CD8-positive, alpha-beta memory T cell (primary cell): ENCODE measurements at places on chromosomes 5 and 9.

GRCh38 chr5:100706776-100707175 lies 171.6 kb downstream of the FAM174A start:
- DNase-seq, result no peak

DNA sequence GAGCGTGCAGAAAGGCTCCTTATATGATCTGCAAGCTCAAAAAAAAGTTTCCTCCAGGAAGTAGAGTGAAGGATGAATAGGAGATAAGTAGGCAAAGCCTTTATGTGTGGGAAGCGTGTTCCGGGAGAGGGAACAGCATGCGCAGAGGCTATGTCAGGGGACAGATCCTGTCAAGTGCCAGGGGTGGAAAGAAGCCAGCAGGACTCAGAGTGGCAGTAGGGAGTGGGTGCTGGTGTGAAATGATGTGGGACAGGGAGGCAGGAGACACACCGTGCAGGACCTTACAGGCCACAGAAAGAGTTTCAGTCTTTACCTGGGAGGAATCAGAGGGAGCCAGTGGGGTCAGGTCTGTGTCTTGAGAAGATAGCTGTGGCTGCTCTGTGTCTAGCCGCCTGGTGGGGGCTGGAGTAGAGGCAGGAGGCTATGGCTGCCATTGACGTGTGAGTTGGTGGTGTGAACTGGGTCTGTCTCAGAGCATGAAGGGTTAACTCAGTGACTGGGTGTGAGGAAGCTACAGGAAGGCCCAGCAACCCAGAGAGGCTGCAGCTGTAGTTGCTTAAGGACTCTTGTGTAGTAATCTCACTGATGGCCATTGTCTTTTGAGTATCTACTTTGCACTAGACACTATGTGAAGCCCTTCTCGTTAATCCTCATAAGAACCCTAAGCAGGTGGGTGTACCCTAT lies 71.3 kb downstream of the PPARGC1B start:
- DNase-seq, result no peak

DNA sequence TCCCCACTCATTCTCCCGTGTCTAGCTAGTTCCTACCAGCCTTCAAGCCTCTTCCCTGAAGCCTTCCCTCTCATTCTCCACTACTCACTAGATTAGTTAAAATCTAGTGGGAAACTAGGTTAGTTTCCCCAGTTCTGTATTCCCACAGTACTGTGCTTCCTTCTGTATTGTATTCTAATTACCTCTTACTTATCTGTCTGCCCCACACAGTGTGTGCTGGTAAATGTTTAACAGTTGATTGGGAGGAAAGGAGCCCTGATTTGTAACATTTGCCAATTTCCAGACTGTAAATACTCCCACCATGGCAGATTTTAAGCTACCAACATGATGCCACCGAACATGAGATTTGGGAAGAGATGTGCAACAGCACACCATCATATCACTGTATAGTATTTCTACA lies 8.3 kb downstream of the KLHL3 start:
- DNase-seq, result no peak

DNA sequence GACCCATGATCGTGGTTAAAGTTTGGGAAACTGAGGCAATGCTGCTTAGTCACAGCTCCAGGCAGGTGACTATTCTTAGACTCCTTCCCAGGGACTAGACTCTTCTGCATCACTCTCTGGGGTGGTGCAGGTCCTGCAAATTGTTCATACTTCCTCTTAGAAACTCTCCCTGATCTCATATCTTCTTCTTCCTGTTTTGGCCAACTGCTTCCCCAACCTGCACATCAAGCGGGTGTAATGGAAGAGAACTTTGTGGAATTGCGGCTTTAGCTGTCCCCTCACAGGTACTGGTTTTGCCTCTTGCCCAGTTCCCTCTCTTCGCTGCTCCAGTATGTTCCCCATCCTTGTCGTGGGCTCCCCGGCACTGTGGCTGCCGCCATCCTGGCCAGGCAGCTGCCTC lies 111.5 kb upstream of the CTSL start:
- no peak for DNase-seq

GRCh38 chr9:73179589-73179988 lies 27.9 kb downstream of the ANXA1 start:
- DNase-seq, result no peak

DNA sequence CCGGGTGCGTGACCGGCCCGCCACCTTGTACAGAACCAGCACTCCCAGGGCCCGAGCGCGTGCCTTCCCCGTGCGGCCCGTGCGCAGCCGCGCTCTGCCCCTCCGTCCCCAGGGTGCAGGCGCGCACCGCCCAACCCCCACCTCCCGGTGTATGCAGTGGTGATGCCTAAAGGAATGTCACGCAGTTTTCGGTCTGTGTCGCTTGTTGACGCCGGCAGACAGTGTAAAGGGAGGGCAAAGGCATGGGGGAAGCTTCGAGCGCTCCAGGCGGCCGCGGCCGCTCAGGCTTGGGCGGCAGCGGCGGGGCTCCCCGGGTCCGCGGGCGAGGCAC lies 1.3 kb downstream of the LRRC26 start:
- DNase-seq, result no peak

DNA sequence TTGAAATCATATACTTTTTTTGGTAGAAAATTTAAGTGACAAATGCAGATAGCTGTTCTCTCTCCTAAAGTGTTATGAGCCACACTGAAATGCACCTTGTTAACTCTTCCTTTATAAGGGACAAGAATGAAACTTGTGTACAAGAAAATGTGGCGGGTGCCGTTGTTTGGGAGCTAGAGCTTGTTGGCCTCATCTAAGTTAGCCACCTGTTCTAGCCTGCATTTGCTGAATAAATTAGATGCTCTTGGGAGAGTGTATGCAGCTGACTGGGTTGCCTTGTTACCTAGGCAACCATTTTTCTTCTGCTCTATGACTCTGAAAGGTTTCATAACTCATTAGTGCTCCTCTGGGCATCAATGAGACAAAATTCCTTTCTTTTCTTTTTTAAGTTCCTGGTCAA lies 174.3 kb downstream of the TAF11L14 start:
- DNase-seq, result no peak

GRCh38 chr9:92444841-92445240 lies 20.6 kb upstream of the OMD start:
- no peak for DNase-seq

- no peak for DNase-seq
Observed at GRCh38 chr5:140361901-140362300, 1.9 kb downstream of the SLC4A9 start.

DNA sequence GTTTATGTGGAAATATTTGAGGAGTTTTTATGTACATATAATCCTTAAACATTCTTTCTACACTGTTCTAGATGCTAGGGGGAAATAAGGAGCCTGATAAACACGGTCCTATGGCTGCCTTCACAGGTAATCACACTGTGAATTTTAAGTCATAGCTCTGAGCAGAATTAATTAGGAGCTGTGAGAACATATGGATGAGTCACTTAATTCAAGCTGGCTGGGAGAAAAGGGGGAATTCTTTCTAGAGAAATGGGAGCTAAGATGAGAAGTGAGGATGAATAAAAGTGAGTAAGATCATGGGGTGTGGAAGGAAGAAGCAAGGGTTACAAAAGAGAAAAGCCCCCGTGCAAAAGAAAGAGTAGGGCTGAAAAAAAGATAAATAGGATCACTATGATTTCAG lies 290.8 kb downstream of the DNAH5 start:
- no peak for DNase-seq

- DNase-seq, result peak; percentile 80
Observed at GRCh38 chr9:120925535-120926396, 830 bp downstream of the TRAF1 start.

GRCh38 chr9:68562461-68562860 lies 21.8 kb upstream of the TMEM252 start:
- DNase-seq, result no peak

- DNase-seq, result peak; percentile 29
Observed at GRCh38 chr5:172150514-172151425, 37.3 kb downstream of the STK10 start.

GRCh38 chr9:16221822-16222547 lies 648.5 kb downstream of the BNC2 start:
- DNase-seq, result no peak

DNA sequence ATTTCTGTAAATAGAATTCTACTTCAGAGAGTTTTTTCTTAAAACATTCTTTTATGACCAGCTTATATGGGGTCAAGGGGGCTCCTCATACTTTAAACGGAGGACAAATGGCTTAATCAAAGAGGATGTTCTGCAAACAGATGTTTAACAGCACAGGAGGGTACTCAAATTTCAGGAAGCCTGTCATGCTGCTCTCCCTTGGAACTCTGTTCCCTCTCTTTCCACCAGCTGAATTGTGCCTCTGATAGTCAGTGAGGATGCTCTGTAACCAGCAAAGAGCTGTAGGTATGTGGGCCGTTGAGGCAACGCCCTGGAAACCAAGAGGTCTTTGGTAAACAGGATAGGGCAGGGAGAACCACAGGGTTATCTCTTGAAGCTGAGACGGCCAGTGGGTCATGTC lies 161.1 kb downstream of the C5orf15 start:
- DNase-seq, result no peak

DNA sequence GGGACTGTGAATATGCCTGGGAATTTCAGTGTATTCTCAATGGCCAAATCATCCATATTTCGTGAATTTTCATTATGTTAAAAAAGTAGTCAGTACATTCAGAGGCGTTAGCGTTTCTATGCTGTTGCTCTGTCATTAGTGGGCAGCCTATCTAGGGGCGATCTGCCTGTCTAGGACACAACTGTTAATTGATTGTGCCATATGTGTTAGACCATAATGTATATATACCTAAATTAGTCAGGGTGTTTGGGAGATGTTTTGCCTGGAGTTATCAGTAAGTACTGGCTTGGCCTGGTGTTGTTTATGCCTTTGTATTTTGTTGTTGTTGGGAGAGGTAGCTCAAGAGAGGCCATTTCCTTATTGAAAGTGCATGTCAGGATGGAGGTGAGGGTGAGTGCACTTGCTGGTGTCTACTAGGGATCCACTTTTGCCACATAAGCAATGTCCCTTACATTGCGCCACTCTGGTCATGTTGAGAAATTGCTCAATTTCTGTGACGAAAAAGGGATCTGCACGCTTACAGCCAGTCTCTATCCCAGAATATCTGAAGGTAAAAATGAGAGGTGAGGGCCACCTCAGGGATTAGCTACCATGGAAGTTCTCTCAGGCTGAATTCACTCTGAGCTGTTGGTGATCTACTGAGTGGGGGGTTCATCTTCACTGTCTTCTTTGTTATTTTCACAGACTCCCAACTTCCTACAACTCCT lies 123.3 kb downstream of the ST8SIA4 start:
- no peak for DNase-seq

DNA sequence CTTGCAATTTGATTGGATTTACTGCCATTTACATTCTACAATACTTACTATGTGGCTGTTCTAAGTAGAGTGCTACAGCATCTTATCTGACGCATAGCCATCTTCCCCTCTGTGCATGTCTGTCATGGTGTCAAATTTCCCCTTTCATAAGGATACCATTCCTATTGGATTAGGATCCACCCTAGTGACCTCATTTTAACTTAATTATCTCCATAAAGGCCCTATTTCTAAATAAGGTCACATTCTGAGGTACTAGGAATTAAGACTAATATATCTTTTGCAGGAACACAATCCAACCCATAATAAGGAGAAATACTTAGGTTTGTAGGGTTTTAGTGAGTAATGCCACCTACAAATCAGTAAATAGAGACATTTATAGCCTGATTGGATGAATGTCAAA lies 268.0 kb downstream of the ADAMTSL1 start:
- DNase-seq, result no peak

DNA sequence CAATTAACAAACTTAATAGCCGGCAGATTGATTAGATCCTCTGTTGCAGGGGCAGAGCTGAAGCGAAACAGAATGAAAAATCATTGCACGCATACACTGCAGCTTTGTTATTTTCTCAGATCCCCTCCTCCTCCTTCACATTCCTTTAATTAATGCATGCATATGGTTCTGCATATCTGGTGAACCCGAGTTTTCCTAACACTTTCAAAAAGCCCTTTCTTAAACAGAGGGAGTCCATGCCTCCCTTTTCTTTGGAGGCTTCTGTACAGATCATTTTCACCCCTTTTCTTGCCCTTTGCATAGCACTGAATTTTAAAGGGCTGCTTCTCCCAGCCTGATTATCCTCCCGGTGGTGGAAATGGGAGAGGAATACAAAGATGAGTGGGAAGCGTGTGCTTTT lies 136.6 kb upstream of the TBCA start:
- DNase-seq, result no peak

DNA sequence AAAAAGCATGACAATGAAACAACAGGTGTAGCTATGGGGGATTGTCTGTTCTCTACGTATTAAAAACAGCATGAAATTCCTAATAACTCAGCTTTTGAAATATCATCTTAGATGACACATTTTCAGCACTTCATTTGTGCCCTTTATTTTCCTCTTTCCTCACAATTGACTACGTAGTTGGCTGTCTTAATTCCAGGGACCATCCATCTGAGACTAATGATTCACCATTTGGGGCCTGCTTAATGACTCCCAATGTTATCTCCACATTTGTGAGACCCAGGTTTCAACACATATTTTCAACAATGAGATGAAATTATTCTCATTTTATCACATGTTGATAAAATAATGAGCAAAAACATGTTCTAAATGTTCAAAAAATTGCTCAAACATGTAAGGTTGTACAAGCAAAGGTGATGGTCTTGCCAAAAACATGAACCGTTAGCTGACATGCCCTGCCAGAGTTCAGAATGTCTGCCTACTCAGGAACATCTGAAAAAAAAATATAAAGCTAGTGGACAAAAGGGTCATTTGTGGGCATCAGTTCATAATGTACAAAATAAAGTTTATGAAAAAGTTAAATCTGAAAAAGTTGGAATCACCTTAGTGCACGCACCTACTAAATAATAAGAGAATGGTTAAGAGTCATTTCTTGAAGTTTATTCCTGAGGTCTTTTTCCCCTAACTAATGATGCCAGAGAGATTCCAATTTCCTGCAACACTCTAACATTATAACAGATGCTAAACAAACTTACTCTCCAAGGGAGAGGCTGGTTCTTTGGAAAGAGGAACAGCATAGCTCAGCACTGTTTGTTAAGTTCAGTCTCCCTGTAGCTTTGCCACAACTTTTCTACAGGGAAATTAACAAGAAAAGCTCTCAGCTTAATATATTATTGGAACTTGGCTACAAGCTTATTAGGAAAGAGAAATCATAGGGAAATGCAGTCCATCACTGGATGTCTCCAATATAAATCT lies 275.5 kb downstream of the SPOCK1 start:
- DNase-seq, result no peak
